CD4-positive, CD25-positive, alpha-beta regulatory T cell (primary cell): ENCODE measurements at places on chromosomes 7 and 10. TPM values are rescaled to one million over a fixed set of nuclear protein-coding genes. Genes with fewer than 3 reads are reported as not detected.

Gene C1GALT1
- total RNA-seq, result 36.8 TPM

Gene NFE2L3
- total RNA-seq, result 10.9 TPM

Gene GTF2IRD2
- total RNA-seq, result 10.4 TPM

Gene SFRP4
- not detected for total RNA-seq

Gene CH25H
- total RNA-seq, result 1.6 TPM

Gene NPSR1
- not detected for total RNA-seq

Gene ICA1
- 11.3 TPM for total RNA-seq

Gene OR6B1
- not detected for total RNA-seq

Gene HTR7
- not detected for total RNA-seq

Gene LIPN
- total RNA-seq, result 0.44 TPM
